ENCODE measurements at places on chromosomes 13 and 19.

DNA sequence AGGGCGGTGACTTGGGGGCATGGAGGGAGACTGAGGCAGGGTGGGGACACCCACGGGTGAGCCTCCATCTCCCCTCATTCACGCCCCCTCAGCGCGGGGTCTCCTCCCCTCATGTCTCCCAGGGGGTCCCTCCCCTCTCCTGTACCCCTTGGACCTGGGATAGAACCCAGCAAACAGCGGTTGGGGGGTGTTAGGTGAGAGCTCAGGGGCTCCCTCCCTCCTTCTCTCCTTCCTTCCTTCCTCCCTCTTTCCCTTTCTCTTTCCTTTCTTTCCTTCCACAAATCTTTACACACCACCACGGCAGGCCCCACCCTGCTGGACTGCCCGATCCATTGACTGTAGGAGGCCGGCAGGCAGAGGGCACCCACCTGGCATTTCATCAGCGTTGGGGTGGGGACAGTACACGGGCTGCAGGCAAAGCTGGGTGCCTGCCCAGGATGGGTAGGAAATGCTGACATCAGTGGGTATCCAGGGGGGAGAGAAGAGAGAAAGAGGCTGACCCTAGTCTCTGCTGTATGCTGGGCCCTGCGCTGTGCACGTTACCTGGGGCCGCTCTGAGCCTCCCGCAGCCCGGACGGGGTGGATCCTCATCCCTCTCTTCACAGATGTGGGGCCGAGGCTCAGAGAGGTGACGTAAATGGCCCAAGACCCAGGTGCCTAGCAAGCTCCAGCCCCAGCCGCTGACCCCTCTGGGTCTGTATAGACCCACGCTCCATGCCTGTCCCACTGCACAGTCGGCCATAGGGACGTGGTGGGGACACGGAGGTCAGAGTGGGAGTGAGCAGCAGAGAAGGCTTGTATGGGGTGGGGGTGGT, 3.5 kb downstream of the SSC5D start:
- no peak for DNase-seq

GRCh38 chr19:41753936-41754529, 1.3 kb upstream of the CEACAM6 start:
- peak; percentile 11 for DNase-seq

GRCh38 chr19:7871437-7872305, 2.5 kb downstream of the PRR36 start:
- peak; percentile 66 for DNase-seq

DNA sequence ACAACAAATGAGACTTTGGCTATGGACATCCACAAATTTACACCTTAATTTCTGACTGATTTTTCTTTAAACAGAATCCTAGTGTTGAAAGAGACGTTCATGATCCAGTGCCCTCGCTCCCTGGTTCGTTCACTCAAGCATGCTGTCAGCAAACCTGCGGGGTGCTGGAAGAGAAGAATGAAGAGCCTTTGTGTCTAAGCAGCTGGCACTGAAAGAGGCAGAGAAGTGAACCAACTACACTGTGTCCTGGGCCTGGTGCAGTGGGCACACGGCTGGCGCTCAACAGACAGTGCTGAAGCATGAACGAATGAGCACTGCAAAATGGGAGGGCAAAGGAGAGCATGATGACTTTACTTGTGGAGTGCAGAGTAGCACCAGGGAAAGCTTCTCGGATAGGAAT, 46.8 kb downstream of the MIPEP start:
- DNase-seq: no peak

DNA sequence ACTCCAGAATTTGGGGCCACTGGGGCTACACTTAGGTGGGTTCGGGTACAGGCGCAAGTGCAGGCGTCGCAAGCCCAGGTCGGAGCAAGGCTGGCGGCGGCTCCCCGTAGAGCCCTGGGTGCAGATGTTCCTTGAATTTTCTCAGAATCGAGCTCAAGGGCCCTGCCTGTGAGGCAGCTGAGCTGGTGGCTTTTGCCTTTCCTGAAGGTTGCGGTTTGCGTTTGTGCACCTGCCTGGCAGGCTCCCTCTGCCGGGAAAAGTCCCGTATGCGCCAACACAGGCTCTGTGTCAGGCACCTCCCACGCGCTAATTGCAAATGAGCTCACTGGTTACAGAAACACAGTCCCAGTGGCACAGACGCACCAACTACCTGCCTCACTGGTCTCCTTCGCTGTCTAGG, 5.9 kb downstream of the DOHH start:
- no peak for DNase-seq

Measured in GF-D8 (cell line).